NCI-H510A (cell line): ENCODE measurements at places on chromosomes 11 and 22.
A peak's percentile ranks its signal among the peaks of the same experiment; 100 is the strongest.

GRCh38 chr22:45997077-45997776 lies 20.3 kb upstream of the WNT7B start:
- peak; percentile 77 for DNase-seq

DNA sequence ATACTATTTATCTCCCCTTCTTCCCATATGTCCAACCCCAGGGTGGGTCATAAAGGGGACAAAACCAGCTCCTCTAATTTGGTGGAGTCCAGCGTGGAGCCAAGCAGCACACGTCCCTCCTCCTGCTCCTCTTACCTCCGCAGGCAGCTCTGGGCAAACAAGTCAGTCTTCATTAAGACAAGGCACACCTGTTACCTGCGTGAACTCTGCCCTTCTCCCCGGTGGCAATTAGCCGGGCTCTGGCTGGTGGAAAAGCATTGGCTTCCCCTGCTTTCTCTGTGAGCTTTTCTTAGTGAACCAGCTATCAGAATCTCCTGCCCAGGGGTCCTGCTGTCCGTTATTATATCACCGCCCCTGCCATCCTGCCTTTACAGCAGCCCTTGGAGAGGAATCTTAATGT lies 418.7 kb upstream of the CADM1 start:
- DNase-seq = no peak

DNA sequence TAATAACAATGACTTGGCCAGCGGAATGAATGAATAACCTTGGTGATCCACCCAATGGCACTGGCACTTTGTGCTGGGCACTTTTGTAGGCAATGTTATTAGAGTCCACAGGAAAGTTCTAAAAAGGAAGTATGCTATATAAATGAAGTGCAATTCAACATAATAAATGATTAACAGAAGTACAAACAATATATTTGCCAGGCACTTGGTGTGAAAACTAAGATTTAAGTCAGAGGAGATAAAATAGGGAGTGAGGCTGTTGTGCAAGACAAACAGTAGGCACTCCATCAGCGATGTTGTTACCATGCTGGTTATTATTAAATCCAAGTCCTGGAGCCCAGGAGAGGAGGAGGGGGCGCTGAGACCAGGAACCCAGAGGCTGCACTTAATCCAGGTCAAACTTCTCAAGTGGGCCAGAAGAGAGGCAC lies 173.8 kb downstream of the LARGE1 start:
- no peak for DNase-seq

DNA sequence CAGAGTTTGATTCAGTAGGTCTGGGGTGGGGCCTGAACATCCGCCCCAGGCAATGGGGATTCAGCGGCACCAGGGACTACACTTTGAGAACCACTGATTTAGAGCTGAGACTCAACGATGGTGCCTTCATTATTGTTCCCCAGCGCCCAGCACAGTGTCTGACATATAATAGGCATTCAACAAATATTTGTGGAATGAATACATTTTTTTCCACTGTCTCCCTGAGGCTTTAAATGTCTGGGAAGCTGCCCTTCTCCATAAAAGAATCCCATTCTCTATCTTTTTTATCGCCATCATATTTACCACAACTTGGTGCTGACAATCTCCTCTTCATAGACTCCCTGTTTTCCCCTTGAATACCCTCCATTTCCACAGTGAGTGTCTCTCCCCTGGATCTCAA lies 23.6 kb upstream of the LMO2 start:
- no peak for DNase-seq

- DNase-seq = no peak
These were observed 41.0 kb upstream of the CD5 start for GRCh38 chr11:61061081-61061826.

DNA sequence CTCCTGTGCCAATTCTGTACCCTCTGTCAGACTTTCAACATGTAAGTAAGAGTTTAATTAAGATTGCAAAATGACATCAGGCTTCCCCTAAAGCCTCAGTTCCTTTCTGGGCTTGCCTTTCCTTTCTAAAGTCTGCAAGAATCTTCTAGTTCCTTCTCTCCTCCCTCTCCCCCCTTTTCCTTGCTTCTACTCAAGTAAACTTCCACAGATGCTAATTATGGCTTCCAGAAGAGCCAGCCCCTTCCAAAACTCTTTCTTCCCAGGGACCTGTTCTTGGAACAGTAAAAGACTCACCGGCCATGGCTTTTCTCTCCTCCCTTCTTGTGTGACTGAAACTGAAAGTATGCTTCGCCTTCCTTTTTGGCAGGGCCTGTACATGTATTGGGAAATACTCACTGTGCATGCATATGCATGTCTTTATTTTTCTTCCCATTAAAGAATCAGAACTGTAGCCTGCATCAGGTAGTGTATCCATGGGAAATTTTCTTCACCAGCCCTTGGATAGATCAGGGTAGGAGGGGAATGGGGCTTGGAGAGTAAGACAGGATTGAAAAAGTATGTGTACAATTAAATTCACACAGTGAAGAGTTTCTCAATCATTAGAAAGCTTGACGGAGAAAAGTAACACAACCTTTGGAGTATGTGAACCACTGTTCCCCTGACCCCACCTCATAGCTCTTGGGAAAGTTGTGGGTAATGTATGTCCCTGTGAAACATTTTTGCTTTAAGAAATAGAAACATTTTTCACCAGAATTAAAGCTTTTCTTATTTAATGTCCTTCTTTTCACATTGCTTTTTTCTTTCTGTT lies at the start of gene CASP1:
Gene CASP1, minus strand, starts transcription at position 332 of the 808 bp plus-strand sequence. Its CDS starts 31 bp downstream, at position 301.
- DNase-seq = no peak

- no peak for DNase-seq
These were observed 76.7 kb downstream of the BMAL1 start for GRCh38 chr11:13354335-13354734.

DNA sequence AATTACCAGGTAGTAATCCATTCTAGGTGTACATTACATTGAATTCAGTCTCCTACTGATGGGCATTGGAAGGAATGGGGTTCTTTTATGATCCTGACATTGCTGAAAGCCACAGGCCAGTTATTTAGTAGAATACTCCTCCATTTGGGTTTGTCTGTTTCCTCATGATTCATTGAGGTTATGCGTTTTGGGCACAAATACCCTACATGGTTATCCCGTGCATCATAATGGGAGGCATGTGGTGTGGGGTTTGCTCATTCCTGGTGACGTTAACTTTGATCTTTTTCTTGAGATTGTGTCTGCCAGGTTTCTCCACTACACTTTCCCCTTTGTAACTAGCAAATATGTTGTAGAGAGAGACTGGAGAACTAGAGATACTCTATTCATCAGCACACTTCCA lies 5.5 kb downstream of the FOLR3 start:
- no peak for DNase-seq

DNA sequence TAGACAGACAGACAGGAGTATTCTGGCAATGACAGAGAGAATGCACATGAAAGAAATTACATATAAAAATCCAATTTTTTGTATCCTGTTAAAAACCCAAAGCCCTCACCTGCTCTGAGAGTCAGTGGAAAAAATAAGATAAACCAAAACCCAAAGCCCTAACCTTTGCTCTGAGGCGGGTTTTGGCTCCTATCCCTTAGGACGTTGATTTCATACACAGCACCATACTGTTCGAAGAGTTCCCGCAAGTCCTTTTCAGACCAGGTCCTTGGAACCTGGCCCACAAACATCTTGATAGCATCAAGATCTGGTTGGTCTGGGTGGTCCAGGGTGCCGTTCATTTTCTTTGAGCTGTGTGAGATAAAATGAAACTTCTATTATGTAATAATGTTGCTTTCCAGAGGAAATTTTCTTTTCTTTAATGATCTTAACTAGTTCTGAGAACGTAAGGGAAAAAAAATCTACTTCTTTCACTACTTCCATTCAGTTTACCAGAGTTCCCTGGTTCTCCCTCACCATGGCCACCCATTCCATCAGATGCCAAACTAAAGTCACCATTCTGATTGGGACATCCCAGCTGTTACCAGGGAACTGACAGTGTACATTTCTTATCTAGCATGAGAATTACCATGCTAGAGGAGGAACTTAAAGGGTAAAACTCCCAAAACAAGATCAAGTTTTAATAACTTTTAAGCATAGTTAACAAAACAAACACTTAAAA lies 39.9 kb upstream of the RAPSN start:
- no peak for DNase-seq

DNA sequence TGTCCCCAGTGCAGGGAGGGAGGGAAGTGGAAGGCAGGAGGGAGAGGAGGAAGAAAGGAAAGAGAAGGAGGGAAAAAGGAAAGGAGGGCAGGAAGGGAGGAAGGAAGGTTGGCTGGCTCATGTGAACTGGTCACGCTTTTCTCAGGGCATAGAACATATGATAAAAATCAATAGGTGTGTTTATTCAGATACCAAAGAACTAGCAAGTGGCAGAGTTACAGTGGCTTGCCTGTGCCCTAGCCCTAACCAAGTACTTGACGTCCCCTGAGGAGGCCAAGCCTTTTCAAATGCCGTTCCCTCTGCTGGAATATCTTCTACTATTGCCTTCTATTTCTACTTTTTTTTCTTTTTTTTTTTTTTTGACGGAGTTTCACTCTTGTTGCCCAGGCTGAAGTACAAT lies 33.5 kb downstream of the CHRDL2 start:
- no peak for DNase-seq

DNA sequence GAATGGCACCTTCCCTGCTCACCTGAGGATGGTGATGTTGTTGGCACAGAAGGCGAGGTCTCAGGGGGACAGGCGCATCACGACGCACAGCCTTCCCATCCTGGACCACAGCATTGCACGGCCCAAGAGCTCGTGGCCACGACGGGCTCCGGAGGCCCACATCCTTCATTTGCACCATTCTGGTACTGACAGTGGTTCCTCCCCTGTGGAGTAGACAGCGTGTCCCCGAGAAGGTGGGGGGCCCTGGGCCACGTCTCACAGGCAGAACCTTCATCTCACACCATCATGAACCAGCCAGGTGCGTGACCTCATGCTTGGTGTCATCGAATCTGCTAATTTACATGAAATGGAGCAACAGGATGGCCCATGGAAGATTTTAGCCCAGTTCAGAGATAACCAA lies 180.0 kb downstream of the CTTN start:
- DNase-seq = no peak

- DNase-seq = no peak
These were observed 80.6 kb downstream of the RPL27A start for GRCh38 chr11:8763070-8763685.

- DNase-seq = no peak
These were observed 2.1 kb downstream of the FADD start for GRCh38 chr11:70205049-70205725.

DNA sequence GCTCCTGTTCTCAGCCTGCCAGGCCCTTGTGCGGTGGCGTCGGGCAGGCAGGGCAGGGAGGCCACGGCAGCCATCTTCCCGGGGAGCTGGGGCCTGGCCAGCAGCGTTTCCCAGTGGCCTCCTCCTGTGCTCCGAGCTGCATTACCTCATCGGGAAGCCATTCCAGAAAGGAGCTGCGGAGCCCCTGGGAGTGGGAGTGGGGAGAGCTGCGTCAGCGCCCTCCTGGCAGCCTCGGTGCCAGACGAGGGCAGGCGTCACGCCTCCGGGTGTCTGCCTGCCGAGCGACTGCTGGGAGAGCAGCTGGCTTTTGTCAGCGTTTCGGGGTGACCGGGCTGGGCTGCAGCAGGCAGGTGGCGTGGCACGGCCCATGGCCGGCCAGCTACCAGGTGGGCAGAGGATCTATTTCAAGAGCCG lies 30.9 kb upstream of the WNT7B start:
- DNase-seq = no peak

GRCh38 chr22:39898997-39899396 lies 1.9 kb upstream of the GRAP2 start:
- no peak for DNase-seq

- DNase-seq = no peak
These were observed 11.3 kb upstream of the NFAM1 start for GRCh38 chr22:42443240-42444076.

DNA sequence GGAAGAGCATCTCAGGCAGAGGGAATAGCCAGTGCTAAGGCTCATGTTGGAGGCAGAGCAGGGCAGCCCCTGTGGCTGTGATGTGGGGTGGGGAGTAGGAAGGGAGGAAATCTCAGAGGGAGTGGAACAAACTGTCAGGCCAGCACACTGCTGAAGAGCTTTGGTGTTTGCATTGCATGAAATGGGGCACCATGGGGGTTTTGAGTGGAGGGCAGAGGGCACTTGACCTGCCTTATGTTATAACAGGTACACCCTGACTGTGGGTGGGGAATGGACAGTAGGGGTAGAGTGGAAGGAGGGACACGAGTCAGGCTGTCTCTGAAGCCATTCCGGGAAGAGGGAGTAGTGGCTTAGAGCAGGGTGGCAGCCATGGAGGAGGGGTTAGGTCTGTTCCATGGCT lies 24.0 kb downstream of the PRDM11 start:
- no peak for DNase-seq

DNA sequence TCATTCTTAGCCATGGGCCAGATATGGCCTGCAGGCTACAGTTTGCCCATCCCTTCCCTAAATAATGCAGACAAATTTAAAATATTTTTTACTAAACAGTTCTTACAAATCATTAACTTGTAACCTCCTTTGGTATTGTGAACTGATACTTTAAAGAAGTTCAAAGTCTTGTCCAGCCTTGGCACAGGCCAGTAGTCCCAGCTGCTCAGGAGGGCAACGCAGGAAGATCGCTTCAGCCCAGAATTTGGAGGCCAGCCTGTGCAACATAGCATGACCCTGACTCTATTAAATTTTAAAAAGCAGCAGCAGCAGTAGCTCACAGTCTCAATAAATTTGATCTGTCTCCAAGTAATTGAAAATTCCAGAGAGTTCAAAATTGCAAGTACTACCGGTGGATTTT lies 83.7 kb upstream of the ARHGAP32 start:
- DNase-seq = no peak

GRCh38 chr11:89504270-89504669 lies 13.1 kb upstream of the NOX4 start:
- DNase-seq = no peak

DNA sequence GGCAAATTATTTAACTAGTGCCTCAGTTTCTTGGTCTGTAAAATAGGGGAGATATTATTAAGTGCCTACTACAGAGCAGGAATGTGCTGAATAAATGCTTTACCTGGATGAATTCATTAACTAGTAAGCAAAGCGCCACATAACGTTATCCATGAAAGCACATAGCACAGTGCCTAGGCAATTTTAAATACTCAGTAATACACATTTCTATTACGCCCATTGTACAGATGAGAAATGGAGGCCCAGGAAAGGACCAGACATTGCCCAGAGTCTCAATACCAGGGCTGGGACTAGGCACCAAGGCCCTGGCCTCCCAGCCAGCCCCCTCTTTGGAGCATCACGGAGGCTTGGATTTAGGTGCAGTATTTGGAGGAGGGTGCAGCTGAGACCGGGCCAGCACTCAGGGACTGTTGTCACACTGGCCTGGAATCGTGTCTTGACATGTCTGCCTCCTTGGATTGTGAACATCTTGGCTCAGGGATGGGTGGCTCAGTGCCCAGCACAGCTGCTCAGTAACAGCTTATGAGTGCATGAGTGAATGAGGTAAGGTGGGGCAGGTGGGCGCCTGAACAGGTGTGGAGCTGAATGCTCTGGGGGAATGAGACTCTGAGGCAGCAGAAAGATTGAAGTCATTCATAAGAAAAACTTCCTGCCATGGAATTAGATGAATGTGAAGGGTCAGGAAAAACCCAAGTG lies 42.1 kb upstream of the TPBGL start:
- peak; percentile 33 for DNase-seq

GRCh38 chr22:44931766-44932165 lies 78.0 kb downstream of the PHF21B start:
- DNase-seq = no peak
